ENCODE measurements at places on chromosomes 7 and 10.

DNA sequence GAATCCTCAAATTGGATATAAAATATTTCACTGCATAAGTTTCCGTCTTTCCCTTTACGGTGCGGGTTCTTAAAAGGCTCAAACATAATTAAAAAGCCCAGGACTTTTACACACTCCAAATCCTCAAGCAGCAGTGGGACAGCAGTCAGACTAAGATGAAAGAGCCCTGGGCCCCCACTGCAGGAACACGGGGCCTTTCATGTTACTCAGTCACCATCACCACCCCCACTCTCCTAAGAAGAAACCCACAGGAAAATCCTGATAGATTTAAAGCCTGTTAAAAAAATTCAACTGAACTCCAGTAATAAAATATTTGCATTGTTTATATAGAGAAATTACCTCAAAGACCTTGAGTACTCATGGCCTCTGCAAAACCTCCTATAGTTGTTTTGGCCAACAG lies 74.0 kb upstream of the TRIL start:
- DNase-seq, result no peak

DNA sequence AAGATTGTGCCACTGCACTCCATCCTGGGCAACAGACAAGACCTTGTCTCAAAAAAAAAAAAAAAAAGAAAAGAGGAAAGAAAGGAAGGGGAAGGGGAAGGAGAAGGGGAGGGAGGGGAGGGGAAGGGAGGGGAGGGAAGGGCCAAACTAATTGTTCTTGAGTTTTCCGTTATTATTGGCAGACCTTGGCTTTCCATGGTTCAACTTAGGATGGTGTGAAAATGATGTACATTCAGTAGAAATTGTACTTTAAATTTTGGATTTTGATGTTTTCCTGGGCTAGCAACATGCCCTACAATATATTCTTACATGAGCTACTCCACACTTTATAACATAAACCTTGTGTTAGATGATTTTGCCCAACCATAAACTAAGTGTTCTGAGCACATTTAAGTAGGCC lies 1.2 kb upstream of the TMEM72 start:
- no peak for DNase-seq

GRCh38 chr10:32982293-32982709 lies 24.3 kb upstream of the ITGB1 start:
- DNase-seq, result no peak

GRCh38 chr10:32059472-32059871 lies 3.2 kb upstream of the KIF5B start:
- DNase-seq, result no peak

DNA sequence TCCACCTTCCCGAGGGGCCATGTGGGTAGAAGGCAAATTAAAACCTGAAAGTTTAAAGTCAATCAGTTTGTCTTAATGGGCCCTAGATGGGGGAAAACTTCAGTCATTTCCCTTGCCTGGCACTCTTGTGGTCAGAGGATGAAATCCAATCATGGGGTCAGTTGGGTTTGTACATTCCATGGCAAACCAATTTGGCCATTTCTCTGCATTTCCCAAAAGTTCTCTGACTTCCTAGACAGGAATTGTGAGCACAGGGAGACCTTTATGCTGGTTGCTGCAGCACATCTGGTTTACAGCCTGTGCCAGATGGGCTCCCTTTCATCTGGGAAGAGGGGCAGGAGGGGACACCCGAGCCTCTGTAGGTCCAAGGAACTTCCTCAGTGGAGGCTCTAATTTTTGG lies 113.0 kb downstream of the CYP26A1 start:
- no peak for DNase-seq

DNA sequence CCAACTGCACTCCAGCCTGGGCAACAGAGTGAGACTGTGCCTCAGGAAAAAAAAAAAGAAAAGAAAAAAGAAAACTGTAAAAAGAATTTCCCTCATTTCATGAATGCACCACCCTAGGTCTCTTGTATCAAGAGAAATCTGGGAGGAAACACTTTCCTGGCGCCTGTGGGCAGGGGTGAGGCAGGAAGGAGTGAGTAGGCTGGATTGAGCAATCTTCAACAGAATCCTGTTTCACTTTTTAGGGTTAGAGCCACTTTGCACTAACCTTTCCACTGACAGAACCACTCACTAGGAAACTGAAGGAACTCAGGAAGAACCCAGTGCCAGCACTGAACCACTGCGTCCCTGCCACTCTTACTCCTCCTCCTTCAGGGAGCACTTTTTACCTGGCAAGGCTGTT lies 282.1 kb downstream of the CCDC3 start:
- DNase-seq, result no peak

DNA sequence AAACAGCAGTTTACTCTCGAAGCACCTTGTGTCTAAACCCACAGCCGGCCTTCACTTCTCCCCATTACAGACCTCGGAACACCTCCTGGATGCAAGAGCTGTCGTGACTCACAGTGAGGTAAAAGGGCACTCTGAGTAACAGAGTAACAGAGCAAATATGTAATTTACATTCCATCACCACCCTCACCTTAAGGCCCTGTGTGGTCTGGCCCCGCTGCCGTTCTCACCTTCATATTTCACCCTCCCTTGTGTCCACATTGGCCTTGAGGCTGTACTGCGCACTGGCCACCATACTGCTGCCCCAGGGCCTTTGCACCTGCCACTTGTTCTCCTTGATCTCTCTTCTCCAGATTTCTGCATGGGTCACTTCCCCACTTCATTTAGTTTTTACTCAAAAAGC lies 12.6 kb downstream of the FFAR4 start:
- no peak for DNase-seq

DNA sequence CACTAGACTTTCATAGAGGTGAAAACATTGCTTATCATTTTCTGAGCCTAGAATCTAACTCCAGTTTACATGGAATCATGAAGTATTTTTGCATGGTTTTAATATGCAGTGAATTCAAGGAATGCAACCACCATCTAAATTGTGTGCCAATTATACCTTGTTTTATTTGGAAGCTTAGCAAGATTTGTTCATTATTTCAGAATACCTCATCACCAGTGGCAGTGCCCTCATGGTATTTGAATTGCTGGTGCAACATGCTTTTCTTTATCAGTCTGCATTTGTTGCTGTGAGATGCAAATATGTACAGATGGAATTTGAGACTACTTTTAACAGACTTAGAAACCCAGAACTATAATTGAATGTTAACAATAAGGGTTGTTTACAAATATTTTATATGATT lies 18.7 kb upstream of the ZNF800 start:
- no peak for DNase-seq

DNA sequence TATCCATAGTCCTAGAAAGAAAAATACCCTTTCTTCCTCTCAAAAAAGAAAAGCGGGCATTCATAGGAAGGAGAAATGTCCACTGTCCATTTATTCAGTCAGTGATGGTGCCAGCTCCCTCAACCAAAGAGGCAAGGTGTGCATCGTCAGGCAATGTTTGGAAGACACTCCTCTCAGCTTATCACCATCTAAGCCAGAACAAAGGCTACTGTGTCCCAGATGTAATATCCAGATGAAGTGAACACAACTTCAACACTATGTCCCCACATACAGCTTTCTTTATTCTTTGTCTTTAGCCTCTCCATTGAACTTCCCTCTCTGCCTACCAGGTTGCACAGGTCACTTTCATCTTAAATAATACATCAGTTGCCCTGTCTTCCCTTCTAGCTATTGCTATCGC lies 131.4 kb upstream of the RNF32 start:
- DNase-seq, result no peak

DNA sequence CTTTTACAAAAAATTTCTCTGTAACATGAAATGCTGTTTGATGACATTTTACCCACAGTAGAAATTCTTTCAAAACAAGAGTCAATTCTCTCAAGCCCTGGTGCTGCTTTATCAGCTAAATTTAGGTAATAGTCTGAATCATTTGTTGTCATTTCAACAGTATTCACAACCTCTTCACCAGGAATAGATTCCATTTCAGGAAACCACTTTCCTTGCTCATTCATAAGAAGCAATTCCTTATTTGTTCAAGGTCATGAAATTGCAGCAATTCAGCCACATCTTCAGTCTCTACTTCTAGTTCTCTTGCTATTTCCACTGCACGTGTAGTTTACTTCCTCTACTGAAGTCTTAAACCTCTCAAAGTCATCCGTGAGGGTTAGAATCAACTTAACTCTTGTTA lies 14.1 kb downstream of the STAG3 start:
- no peak for DNase-seq
